Activated naive CD4-positive, alpha-beta T cell treated with anti-CD3 and anti-CD28 coated beads, Interleukin-2, amount 50 U/mL, for 16 hours (primary cell): ENCODE measurements at places on chromosomes 4 and X.
A peak's percentile ranks its signal among the peaks of the same experiment; 100 is the strongest.

GRCh38 chr4:118034053-118034785 is at the start of gene NDST3:
Gene NDST3 (plus strand): TSS chr4:118034486. CDS start chr4:118053911, 19,425 bp downstream.
- DNase-seq: no peak

GRCh38 chrX:112808007-112808406 is 32.6 kb downstream of the AMOT start:
- no peak for DNase-seq

- DNase-seq: no peak
Measured at GRCh38 chr4:8643441-8643840, 50.9 kb downstream of the CPZ start.

DNA sequence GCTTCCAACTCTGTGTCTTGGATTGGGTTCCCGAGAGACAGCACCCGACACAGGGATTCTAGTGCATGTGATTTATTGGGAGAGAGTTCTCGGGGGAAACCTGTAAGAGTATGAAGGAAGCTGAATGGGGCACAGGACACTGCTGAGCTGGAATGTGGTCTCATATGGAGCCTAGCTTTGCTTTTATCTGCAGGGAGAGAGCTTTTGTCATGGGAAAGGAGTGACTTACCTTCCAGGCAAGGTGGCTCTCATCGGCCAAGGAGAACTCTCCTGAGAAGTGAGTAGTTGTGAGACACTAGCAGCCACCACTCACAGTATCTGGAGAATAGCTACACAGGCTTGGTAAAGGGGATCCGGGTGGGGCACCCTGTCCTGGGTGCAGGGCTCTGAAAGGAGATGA is 124.5 kb downstream of the NHS start:
- no peak for DNase-seq

DNA sequence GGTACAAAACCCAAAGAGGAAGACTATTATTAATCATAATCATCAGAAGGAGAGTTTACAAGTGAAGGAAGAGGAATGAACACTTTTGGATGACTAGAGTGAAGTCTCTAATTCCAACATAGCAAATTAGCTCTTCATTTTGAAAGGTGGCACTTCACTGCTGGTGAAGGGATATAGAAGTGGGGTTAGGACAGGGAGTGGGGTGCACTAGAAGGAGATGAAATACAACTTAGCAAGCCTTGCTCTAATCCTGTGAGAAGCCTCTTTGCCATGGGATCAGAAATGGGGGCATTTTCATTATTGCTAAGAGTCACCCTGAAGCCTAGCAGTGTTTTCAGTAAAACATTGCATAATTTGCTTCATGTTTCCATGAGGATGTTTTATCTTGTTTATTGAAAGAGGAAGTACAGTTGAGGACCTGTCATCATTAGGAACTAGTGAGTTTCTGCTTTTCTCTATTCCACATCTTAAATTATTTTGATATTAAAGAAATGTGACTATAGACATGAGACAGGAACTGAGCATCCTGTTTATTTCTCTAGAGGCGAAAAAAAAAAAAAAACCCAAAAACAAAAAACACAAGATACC is 9.3 kb upstream of the GRPR start:
- DNase-seq: no peak

DNA sequence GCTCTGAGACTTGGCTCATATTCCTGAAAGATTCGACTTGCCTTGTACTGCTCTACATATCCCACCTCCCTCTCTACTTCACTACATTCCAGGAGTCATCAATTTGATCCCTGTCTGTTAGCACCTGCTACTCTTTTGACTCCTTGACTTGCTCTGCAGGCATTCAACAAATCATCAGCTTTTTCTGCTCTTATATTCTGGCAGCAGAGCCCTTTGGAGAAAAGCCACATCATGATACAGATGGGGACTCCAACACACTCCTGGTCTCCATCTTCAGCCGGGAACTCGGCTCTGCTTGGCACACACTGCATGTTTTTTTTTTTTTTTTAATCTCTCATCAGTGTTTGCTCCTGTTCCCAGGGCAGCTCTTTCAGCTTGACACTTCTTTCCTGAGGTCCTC is 293.2 kb upstream of the LCORL start:
- DNase-seq: no peak

GRCh38 chr4:103306870-103307375 is 108.8 kb upstream of the CENPE start:
- no peak for DNase-seq

- DNase-seq: no peak
Measured at GRCh38 chr4:2402941-2403340, 15.5 kb downstream of the ZFYVE28 start.

DNA sequence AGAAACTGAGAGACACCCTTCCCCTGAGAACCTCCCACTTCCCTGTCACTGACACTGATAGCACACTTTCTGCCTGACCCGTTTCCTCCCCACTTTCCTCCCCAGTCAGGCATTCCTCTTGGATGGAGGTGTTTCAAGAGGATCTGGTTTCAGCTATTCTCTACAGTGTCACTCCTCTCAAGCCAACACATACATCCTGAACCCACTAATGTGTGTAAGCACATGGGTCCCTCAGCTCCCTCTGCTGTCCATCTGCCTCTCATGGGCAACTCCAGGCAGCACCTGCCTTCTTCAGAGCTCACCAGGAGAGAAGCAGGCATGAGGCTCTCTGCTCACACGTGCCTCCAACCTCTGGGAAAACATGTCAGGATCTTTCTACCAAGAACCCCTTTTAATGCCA is 207.6 kb downstream of the NAF1 start:
- DNase-seq: no peak

GRCh38 chrX:133653358-133653757 is 238.1 kb upstream of the GPC4 start:
- no peak for DNase-seq

DNA sequence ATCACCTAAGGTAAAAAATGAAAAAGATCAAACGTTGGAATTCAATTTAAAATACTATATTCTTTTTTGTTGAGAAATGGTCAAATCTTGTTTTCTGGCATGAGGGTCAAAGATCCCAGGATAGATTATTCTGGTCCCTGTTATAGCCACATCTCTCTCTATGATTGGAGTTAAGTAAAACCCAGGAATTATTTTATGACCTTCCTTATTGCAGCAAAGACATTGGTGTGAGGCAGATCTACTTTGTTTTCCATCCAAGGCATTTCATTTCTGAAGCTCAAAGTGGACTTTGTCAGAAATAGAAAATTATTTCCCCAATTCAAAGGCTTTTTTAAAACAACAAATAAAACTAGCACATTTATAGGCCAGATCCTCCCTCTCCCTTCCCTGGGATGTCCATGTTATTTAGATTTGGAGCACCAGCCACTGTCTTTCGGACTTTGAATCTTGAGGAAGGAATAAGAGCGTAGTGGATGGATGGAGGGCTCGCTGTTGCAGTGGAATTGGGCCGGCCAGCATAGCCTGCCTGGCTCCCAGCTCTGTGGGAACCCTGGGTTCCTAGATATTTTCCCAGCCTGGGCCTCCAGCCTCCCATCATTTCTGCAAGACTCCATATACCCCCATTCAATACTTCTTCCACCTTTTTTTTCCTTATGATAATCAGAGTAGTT is 45.6 kb upstream of the HAND2 start:
- DNase-seq: no peak

GRCh38 chr4:94171616-94172015 is 36.0 kb upstream of the SMARCAD1 start:
- no peak for DNase-seq

- no peak for DNase-seq
Measured at GRCh38 chr4:40378619-40379018, 43.5 kb downstream of the CHRNA9 start.

DNA sequence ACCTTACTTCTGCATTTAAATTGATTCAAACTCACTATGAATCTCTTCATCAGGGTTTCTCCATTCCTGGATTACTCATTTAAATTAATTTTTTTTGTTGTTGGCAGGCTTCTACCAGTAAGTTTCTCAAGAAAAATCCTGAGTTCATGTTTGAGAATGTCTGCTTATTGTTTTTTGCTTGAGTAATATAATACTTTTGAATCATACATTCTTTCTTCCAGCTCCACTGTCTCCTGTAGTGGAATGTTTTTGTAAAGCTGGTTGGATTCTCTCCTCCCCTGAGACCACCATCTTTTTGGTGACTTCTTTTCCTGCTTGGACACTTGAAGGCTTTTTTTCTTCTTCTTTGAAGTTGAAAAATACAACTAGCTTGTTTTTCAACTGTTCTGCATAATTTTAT is 4.3 kb upstream of the MID1IP1 start:
- no peak for DNase-seq

GRCh38 chrX:116841290-116841689 is 378.5 kb upstream of the CT83 start:
- no peak for DNase-seq

DNA sequence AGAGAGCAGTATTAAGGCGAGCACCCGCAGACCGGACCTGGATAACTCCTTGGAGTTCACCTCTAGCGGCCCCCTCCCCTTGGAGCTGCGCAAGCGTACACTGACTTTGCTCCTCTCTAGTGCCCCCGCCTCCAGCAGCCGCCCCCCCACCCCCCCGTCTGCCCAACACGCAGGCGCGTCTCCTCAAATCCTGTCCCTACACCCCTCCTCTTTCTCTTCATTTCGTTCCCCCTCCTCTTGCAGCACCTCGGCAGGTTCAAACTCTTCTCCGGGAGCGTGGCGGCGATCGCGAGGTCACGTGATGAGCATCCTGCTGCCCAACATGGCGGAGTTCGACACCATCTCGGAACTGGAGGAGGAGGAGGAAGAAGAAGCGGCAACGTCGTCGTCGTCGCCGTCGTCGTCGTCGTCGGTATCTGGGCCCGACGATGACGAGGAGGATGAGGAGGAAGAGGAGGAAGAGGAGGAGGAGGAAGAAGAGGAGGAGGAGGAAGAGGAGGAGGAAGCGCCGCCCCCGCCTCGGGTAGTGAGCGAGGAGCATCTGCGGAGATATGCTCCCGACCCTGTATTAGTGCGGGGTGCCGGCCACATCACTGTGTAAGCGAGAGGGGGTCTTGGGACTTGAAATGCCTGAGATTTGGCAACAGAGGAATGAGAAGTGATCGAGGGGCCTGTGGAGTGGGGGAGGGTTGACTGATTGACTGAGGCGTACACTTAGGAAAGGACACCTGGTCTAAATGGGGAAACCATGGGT is at the start of gene CHIC1:
CHIC1 (plus strand) TSS at position 214 of the 754 bp plus-strand sequence; CDS start at position 302, 88 bp downstream.
- peak; percentile 69 for DNase-seq

GRCh38 chr4:111650146-111650545 is 495.1 kb upstream of the FAM241A start:
- DNase-seq: no peak

DNA sequence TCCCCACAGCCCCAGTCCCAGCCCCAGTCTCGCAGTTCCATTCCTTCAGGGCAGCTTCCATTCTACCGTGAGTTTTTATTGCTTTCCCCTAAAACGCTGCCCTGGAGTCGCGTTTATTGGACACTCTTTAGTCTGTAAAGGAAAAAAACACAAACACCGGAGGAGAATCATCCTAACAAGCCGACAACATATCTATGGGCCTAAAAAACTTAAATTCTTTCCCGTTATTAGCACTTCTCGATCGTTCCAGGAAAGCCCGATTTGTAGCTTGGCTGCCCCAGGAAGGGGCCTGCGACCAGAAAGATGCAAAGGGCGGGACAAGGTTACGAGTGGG is 178.5 kb downstream of the CBR4 start:
- DNase-seq: no peak

- DNase-seq: no peak
Measured at GRCh38 chr4:131288441-131288840, 1860.7 kb upstream of the PCDH10 start.

- no peak for DNase-seq
Measured at GRCh38 chr4:181698221-181698620, 545.0 kb upstream of the TENM3 start.

DNA sequence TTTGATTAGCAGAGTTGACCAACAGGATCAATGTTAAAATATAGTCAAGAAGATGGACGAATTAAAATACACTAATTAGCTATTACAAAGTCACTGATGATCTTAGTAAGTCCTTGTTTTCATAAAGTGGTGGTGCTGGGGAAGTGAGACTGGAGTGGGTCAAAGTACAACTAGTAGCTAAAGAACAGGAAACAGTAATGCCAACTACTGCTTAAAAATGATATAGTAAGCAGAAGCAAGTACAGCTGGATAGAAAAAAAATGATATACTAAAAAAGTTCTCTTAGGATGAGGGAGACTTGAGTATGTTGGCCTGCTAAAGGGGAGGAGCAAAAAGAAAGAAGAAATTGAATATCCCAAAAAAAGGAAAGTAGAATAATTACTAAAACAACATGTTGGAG is 580.8 kb upstream of the FTHL17 start:
- DNase-seq: no peak

DNA sequence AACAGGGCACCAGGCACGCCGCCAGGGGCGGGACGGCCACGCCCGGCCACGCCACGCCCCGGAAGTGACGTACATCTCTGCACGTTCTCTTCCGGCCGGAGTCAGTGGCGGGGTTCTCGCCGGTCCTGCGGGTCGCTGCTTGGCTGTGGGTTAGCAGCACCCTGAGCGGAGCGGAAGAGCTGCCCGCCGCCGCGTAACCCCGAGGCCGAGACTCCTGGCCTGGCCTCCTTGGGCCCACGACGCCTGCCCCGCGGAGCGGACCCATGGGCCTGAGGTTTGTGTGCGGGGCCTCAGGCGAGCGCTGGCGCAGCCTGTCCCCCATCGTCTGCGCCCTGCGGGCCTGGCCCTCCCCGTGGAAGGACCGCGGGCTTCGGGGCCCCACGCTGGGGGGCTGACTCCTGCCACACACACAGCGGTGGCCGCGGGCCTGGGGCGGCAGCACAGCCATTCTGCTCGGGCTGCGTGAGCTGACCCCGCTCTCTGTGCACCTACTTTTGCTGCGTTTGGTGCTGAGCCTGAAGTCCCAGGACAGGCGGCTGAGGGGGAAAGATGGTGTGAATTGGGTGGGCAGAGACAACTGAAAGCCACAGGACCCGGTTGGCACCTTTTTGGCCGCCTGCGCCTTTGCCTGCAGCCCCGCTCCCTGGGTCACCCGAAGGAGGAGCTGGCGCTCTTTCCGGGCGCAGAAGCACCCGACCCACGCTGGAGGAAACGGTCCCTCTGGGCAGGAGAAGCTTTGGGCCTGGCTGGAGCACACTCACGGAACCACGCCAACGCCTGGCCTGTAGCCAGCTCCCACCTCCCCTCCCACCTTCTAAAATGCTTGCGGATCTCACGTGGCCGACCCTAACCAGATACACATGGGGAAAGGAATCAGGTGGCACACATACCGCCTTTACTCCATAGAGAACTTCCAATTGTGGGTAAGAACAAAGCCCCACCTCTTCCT is 28.1 kb downstream of the NOP14 start:
- DNase-seq: peak; percentile 95

DNA sequence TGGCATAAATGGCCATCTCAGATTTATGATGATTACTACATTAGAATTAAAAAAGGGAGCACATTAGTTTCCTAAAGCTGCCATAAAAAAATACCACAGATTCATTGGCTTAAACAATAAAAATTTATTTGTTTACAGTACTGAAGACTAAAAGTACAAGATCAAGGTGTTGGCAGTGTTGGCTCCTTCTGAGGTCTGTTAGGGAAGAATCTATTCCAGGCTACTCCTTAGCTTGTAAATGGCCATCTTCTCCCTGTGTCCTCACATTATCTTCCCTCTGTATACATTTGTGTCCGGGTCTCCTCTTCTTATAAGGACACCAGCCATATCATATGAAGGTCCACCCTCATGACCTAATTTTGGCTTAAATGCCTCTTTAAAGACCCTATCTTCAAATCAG is 341.0 kb downstream of the SLC7A11 start:
- DNase-seq: no peak
